ENCODE measurements at places on chromosomes 1 and 21. TPM values are rescaled to one million over a fixed set of nuclear protein-coding genes. Genes with fewer than 3 reads are reported as not detected.

Gene CR1L
- not detected for total RNA-seq

Gene SEMA4A
- 21.5 TPM for total RNA-seq

Gene PLA2G2A
- total RNA-seq: 71.4 TPM

Gene PPIAL4G
- total RNA-seq: not detected

Gene LCE3E
- not detected for total RNA-seq

Gene PRAMEF8
- total RNA-seq: not detected

Gene TLCD4
- 5.9 TPM for total RNA-seq

Gene PTPRF
- 109 TPM for total RNA-seq

All from breast epithelium (tissue), 4 donors.